ENCODE measurements at places on chromosomes 3 and 15.

DNA sequence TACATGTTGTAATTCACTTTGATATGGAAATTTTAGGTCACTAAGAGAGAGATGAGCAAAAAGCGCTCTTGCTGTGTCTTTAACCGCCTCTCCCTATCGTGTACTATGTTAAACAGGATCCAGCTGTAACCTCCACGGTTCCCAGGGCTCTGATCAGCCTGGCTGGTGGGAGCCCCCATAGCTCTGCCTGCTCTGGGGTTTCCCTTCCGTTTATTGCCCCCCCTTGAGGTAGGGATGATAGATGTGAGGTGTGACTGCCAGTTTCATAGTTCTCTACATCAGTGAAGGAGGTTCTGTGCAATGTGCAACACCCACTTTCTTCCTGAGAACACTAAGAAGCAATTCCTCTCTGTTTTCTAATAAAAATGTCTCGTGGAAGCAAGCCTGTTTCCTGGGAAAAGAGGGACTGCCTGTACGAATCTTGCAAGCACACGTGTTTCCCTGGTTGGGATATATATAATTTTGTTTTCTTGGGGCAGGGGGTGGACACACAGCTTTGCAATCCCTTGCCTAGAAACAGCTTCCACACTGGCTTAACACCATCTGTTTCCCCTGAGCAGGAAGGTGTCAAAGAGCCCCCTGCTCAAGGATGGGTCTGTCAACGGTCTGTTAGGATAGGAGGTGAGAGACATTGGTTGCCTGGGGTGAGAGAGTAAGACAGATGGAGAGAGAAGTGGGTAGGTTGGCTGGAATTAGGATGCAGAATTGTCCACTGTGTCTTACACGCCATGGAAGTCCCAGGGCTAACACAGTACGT is 23.8 kb downstream of the CORO2B start:
- no peak for DNase-seq

DNA sequence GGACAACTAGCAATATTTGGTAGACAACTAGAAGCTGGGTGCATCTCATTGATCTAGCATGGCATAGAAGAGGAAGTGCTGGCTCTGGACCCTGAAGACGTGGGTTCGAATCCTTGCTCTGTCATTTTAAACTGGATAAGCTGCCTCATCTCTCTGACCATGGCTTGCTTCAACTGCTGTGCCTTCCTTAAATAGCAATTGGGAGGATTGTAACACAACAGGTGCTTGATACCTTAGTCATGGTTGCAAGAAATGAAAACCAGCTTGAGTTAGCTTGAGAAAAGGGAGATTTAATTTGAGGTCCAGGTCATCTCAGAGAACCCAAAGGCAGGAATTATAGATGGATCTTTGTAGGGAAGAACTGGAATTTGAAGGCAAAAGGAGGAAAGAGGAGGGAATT is 14.8 kb upstream of the RGMA start:
- no peak for DNase-seq

DNA sequence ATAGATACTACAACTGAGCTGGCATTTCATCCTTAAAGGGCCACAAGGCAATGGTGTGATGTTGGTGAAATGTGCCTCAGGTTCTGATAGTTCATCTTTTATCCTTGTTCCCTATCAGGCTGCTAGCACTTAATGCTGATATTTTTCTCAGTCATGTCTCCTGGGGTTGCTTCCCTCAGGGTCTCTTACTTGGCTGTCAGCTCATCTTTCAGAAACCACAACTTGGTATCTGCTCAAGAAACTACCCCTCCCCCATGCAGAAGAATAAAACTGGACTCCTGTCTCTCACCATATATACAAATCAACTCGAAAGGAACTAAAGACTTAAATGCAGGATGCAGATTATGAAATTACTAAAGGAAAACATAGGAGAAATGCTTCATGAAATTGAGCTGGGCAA is 308.1 kb downstream of the CHST2 start:
- no peak for DNase-seq

DNA sequence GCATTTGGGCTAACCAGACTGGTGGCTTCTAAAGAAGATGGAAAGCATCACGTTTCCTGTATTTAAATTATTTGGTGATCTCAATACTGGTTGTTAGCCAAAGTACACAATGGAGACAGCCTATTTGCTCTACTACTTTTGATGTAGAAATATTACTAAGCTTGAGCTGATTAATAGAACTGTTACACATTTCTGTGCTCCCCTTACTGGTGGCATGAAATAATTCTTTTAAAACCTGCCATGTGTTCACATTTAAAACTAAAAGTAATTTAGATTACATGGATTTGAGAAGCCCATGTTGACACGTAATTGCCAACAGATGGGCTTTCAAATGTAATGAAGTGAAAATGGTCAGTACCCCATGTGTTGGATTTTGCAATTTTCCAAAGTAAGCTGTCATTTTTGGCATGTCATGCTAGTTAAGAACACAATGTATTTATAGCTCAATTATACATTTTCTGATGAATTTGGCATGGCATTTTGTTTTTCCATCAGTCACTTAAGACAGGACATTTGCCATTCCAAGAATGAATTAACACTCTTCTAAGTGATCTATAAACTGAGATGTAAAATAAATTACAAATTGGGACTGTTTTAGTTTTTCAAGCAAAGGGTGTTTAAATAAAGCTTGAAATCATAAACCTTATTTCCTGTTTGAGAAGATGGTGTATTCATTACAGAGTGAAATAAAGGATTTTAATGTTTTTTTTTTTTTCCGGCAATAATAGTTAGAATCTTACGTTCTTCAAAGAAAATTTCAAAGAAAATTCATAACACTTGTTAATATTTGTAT is 10.8 kb upstream of the RARRES1 start:
- no peak for DNase-seq

GRCh38 chr3:174229916-174230315 is 629.2 kb upstream of the NAALADL2 start:
- no peak for DNase-seq

DNA sequence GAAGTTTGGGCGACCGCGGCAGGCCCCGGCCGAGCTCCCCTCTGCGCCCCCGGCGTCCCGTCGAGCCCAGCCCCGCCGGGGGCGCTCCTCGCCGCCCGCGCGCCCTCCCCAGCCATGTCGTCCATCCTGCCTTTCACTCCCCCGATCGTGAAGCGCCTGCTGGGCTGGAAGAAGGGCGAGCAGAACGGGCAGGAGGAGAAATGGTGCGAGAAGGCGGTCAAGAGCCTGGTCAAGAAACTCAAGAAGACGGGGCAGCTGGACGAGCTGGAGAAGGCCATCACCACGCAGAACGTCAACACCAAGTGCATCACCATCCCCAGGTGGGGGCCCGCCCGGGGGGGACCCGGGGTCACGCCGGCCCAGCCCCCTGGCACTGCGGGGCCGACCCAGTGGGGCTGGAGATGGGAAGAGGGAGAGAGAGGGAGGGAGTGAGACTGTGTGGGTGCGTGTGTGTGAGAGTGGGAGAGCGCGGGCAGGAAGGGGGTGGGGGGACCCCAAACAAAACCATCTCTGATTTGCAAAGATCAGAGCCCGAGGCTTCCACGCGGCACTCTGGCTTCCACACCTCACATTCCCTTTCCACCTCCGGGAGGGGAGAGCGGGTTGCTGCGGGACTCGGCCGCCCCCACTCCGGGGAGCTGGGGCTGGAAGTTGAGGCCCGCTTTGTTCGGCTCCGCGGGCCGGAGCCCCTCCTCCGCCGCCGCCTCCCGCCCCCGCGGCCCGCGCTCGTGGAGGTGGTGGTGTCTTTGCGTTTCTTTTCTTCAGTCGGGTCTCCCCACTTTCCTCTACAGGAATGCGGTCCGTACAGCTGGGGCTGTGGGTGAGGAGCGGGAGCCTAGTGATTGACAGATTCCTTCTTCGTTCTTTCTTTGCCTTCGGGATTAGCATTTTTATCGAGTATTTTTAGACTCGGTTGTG is 898 bp downstream of the SMAD3 start:
- peak; percentile 54 for DNase-seq

DNA sequence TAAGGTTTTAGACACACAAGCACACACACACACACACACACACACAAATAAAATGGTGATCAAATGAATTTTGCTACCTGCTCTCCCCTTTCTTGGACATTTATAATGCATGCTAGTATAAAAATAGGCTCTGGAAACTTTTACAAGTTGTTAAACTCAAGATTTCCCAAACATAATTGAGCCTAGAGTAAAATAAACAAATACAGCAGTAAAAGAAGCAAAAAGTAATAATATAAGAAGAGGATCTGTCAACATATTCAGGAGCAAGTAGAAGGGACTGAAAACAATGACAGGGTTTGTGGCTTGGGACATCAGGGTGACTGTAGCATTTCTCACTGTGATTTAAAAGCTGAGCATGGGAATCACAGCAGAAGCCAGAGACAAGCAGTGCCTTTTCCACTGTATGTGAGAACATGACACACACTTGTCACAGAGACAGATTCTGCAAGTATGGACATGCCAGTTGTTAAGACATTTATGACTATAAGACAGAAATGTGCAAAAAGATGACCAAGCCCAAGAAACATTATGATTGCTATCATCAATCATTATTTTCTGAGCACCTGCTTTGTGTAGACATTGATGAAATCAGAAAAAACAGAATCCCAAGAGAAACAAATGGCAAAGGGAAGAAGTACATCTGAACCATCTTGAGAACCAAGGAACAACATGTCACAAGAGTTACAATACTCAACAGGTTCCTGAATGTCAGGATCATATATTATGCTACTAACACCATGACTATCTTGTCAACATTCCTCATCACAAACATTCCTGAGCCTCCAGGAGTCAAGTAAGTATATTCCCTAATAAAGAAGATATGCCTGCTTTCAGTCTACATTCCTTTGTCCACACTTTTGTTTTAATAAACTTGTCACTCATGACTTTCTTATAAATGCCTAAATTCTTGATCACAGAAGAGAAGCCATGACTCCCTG is 7.1 kb downstream of the THRB start:
- DNase-seq: no peak

GRCh38 chr15:72397796-72398588 is at the start of gene TMEM202:
TSS of gene TMEM202 (plus strand) at chr15:72398305. CDS start at chr15:72398327, 22 bp downstream.
- no peak for DNase-seq

DNA sequence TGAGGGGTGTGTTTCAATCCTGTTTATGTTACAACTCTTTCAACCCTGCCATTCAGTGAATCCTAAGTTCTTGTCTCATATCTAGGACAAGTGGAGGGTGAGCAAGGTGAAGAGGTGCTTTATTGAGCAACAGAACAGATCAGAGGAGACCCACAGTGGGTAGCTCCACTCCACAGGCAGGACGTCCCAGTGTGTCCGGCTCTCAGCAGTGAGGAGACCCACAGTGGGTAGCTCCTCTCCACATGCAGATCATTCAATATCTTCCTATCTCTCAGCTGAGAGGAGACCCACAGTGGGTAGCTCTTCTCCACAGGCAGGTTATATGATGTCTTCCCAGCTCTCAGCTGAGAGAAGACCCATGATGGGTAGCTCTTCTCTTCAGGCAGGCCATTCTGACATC is 556.7 kb downstream of the SI start:
- no peak for DNase-seq

DNA sequence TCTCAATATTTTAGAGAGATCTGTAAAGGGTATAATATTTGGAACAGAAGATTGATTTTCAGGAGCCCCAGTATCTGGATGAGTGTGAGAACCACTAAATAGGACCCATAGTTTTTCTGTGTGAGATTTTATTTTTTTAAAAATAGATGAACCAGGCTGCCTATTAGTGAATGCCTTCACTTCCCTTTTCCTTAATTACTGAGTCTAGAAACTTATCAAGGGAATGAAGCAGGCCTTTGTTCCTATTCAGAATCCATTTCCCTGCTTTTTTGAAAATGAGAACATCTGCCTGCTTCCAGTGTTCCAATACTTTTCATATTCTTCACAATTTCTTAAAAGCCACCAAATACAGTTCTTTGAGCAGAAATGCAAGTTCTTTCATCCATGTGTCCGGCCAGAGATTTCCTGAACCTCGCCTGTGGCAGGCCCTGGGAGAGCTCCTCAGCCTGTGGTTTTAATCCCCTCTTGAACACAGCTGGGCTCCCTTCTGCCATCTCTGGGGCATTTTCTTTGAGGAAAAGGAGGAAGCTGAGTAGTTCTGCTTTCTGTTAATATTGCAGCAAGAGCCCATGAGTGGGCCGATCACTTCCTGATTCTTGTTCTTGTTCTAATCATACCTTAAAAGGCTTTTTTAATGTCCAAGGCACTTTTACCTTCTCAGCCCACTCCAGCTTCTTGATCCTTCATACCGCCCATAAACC is 4.7 kb downstream of the EHD4 start:
- DNase-seq: peak; percentile 75

- no peak for DNase-seq
Observed at GRCh38 chr3:145911016-145911415, 250.0 kb downstream of the PLOD2 start.

DNA sequence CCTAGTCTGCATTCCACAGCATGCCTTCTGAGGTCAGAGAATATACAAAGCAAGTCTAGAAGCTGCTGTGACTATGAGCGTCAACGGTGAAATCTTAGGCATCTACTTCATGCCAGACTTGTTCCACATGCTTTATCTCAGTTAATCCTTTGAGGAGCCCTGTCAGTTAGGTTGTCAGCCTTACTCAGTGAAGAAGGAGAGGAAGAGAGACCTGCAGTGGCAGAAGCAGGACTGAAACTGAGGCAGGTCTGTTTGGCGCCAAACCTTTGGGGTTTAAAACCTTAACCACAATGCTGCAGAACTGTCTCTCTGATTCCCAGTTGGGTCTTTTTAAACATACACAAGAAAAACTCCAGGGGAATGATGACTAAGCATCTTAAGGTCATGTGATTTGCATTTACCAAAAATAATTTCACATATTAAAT is 139.0 kb upstream of the LIPC start:
- DNase-seq: no peak

DNA sequence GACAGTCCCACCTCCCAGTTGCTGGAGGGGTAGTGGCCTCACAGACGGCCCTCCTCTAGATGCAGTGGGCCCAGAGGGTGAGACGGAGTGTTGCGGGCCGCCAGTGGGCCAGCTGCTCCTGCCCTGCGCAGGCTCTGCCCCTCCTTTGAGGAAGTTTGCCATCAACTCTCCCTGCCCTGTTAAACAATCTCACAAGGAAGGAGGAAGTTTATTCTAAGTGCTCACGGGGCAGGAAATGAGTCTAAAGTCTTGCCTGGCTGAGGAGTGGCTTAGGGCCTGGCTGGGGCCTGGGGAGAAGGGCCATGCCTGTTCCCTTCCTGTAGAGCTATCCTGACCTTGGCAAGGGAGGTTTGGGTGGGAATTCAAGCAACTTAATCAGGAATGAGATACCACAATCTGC is at the start of gene FAM3D:
Gene FAM3D (minus strand): TSS at position 92 of the 400 bp plus-strand sequence. CDS start 11,211 bp downstream, outside the sequence.
- no peak for DNase-seq

DNA sequence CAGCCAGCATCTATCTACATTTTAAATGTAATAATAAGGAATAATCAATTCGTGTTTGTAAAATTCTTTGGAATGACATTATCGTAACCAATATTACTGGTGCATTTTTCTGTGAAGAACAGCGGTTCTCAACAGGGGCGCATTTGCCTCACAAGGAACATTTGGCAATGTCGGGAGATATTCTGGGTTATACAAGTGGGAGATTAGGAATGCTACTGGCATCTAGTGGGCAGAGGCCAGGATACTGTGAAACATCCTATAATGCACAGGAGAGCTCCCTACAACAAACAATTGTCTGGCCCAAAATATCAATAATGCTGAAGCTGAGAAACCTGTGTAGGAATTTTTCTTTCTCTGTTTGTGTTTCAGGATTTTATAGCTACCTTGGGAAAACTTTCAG is 25.0 kb downstream of the ACP3 start:
- no peak for DNase-seq

- DNase-seq: no peak
Observed at GRCh38 chr15:79086814-79087213, 3.8 kb downstream of the RASGRF1 start.

- peak; percentile 8 for DNase-seq
Observed at GRCh38 chr3:63279005-63279841, 1.1 kb downstream of the SYNPR start.

- no peak for DNase-seq
Observed at GRCh38 chr3:154730186-154730585, 300.2 kb upstream of the GPR149 start.
